ENCODE measurements at places on chromosomes 7 and 10.
A peak's percentile ranks its signal among the peaks of the same experiment; 100 is the strongest.

DNA sequence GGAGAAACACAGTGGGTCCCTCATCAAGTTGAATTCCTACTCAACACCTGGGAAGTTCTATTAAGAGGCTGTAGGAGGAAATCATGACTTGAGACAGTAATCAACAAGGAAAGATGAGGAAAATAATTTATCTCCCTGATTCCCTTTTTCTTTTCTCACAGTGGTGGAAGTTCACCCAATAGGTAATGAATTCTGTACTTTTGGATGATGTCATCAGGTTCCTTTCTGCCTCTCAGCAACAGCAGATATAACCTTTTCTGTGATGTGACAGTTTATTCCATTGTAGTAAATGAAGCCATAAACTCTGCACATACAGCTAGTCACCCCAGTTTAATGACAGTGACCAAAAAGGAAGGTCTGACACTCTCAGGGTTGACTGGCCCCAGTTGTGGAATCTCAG is 1265.0 kb downstream of the NXPH1 start:
- no peak for DNase-seq

DNA sequence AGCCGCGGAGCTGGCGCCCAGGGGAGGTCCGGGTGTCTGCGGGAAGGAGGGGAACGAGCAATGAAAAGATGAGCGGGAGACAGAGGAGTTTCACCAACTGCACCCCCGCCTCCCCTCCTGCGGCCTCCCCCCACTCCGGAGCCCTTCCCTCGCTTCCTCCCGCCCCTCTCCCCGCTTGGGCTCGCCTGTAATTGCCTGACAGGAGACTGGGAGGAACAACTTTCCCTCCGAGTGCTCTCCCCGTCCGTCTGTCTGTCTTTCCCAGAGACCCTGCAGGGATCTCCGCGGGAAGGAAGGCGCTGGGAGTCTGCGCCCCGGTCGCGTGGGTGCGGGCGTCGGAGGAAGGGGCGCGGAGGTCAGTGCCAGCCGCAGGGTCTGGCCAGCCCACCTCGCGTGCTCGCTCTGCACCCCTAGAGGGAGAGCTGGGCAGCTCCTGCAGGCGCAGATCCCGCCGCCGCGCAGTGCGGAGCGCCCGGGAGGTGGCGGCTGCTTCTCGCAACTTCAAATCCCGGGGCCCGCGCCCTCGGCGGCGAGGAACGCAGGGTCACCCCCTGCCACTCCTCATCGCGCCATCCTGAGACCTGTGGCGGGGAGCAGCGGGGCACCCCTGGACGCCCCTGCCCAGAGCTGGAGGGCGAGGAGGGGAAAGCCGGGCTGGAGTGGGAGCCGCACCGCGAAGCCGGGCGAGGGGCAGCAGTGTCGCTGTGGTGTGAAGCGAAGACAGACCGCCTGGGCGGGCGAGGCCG is 511 bp upstream of the NRP1 start:
- DNase-seq, result peak; percentile 78

DNA sequence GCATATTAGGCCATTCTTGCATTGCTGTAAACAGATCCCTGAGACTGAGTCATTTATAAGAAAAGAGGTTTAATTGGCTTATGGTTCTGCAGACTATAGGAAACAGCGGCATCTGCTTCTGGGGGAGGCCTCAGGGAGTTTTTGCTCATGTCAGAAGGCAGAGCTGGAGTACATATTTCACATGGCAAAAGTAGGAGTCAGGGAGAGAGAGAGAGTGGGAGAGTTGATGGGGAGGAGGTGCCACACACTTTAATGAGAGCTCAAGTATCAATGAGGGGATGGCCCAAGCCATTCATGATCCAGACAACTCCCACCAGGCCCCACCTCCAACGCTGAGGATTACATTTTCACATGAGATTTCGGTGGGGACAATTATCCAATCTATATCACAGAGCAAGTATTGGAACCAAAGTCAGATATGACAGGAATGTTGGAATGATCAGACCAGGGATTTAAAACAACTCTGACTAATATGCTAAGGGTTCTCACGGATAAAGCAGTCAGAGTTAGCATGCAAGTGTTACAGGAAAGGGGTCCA is 795.3 kb upstream of the CELF2 start:
- no peak for DNase-seq

DNA sequence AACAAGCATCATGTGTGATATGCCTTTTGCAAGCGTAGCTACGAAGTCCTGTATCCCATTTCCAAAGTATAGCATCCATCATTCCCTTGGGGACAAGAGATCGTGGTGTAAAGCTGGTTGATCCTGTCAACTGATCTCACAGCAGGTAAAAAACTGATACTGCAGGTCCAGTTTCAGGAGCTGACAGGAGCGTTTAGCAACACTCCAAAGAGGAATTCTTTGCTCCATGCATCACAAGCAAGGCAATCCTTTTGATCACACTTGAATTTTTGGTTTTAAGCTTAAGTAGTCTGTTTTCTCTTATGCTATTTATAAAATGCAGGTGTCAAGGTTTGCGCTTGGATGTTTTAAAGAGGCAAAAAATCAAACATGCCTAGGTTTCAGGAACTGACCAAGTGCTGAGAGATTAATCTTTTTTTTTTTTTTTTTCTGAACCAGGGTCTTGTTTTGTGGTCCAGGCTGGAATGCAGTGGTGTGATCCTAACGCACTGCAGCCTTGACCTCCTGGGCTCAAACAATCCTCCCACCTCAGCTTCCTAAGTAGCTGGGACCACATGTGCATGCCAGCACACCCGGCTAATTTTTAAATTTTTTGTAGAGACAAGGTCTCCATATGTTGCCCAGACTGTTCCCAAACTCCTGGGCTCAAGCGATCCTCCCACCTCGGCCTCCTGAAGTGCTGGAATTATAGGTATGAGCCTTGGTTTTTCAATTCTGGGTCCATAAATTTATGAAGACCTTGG is 1.8 kb upstream of the ZDHHC4 start:
- no peak for DNase-seq

DNA sequence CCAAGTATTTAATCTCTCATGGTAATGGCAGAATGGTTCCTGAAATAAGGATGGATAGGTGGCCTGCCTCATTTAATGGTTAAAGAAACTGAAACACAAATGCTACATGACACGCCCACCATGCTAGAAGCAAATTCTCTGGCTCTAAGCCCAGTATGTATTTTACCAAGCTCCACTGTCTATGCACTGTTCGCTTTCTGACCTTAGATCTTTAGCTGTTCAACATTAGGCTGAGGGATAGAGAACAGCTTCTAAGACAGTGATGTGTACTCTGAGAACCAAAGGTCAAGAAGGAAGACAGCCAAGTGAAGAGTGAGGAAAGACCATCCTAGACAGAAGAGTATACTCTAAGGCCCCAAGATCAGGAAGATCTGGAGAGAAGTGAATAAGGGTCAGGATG is 26.6 kb downstream of the FAM3C start:
- DNase-seq, result no peak

GRCh38 chr10:46528675-46529615 is 27.5 kb downstream of the GPRIN2 start:
- DNase-seq, result no peak

DNA sequence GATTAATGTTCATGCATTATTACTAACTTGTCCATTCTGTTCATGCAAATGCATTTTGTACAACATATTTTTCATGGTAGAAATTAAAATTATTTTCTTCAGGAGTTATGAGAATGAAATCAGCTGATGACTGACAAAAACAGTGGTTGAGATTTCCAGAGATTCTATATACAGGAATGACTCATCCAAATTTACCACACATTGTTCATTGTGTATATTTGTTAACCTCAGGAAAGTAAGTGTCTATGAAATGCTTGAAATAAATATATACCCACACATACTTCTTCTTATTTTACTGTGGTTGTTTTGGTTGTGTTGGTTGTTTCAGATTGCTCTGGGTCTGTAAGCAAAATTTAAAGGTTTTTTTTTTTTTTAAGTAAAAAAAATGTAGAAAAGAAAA is 108.1 kb upstream of the SP8 start:
- DNase-seq, result no peak

GRCh38 chr7:41268878-41269277 is 434.0 kb downstream of the INHBA start:
- no peak for DNase-seq

DNA sequence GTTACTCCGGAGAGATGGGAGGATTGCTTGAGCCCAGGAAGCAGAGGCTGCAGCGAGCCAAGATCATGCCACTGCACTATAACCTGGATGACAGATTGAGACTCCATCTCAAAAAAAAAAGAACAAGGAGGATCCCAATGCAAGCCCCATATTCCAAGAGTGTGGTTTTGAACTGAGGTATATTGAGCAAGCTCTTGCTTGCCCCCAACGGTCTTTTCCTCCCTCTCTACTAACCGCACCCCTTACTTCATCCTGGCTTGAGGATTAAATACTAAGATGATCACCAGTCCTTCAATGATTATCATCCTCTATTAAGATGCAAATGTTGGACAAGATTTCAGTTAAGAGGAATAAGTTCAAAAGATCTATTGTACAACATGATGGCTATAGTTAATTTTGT is 12.5 kb upstream of the SRGN start:
- no peak for DNase-seq

DNA sequence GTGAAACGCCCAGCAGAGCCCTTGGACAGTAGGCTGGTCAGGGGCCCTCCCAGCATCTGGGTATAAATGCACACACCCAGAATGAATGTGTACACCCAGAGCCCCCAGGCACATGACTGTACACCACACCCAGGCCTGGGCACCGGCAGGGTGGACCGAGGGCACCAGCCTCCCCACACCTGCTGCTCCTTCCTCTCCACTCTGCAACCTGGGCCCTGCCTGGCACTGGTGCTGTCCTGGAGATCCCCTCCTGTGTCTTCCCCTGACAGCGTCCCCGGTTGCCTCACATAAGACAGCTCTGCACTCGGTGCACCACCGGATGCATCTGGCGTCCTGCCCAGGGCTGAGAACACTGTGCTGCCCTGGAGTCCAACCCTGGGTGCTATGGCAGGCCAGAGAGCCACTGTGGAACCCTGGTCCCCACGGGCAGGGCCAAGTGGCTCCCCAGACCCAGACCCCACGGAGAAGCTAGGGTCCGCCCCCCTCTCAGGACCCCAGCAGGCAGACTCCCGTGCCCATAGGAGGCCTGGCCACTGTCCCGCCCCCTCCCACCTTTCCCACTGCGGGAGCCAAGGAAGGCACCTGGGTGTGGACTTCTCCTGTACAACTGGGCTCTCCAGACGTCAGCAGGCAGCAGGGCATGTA is 6.6 kb downstream of the RASGEF1A start:
- DNase-seq, result no peak

GRCh38 chr7:90320418-90320800 is 695 bp downstream of the FAM237B start:
- no peak for DNase-seq

- no peak for DNase-seq
Observed at GRCh38 chr10:16242859-16243613, 193.8 kb upstream of the PTER start.

DNA sequence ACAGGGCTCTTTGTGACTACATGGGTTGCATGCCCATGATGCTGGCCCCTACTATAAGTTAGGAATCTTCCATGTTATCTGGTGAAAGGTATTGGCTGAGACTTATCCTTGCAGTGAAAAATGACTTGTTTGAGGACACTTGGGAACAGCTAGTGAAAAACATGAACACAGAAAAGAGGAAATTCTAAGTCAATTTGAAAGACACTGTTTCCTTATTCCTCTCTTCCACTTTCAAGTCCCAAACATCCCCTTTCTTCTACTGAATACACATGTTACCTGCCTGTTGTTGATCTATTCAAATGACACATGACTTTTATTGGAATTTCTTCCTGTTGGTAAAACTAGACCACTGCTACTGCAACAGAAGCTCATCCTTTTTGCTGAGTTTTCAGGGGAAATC is 29.5 kb upstream of the PRKCQ start:
- DNase-seq, result no peak

DNA sequence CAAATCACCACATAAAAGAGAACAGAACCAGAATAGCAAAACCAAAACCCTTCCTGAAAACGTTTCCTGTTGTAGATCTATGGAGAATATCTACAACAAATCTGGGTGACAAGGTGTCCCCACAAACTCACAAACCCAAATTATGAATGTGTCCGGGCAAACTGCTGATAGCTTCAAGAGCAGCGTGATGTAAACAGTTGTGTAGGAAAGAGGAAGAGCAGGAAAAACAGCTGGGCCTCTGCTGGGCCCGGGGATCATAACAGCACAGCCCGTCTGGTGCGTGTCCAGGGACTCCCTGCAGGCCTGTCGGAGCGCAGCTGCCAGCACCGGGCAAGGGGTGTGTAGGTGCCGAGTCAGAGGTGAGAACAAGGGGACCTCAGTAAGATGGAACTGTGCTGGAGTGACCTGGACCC is 53.7 kb downstream of the KCNH2 start:
- no peak for DNase-seq

GRCh38 chr10:71635867-71636266 is 83.7 kb downstream of the C10orf105 start:
- DNase-seq, result no peak

DNA sequence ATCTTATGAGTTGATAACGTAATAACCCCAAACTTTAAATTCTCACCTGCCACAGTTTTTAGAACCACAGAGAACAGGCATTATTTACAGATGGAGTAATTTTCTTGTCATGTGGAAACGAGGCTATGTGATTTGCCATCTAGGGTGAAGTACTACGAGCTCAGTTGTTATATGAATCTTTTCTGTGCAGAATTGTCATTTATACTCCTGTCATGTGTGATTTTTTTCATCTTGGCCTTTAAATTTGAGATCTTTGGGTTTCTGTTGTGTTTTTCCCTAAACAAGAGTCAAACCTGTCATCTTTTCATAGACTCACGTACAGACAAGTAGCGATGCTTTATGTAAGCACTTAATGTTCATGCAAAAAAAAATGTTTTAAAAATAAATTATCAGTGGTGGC is 153.7 kb upstream of the TAC1 start:
- DNase-seq, result no peak

DNA sequence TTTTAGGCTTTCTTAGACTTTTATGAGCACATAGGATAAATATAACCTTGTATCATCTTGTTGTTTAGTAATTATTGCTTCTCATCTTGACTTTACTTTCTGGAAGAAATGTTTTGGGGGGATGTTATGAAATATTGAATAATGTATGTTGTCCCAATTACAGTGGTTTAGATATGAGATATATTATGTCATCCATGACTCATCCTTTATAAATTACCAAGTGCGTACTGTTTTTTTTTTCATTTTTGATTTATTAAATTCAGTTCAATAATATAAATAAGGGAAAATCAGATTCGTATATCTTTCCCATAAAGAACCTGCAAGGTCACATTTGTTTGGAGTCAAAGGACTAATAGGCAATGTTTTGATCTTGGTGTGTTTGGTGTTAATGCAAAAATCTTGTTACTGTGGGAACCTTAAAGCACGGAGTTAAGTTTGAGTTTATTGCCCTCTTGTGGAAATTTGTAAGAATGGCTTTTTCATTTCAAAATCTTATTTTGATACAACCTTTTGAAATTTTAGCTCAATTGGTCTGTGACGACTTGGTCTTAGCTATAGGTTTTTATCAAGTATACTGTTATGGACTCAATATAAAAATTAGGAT is 108.6 kb downstream of the SRI start:
- DNase-seq, result no peak

- no peak for DNase-seq
Observed at GRCh38 chr10:113228530-113228929, 278.5 kb downstream of the TCF7L2 start.
